ENCODE measurements at places on chromosomes 11 and 22.

DNA sequence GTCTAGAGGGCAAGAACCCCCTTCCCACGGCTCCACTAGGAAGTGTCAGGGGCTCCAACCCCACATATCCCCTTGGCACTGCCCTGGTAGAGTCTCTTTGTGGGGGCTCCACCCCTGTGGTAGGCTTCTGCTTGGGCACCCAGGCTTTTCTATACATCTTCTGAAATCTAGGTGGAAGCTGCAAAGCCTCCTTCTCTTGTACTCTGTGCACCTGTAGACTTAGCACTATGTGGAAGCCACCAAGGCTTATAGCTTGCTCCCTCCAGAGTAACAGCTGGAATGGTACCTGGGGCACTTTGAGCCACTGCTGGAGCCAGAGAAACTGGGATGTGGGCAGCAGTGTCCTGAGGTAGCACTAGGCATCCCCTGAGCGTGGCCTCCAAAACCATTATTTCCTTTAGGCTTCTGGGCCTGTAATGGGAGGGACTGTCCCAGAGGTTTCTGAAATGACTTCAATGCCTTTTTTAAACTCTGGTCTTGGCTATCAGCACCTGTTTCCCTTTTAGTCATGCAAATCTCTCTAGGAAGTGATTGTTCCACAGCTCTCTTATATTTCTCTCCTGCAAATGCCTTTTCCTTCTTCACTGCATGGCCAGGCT is 68.4 kb downstream of the TRAF6 start:
- no peak for DNase-seq

DNA sequence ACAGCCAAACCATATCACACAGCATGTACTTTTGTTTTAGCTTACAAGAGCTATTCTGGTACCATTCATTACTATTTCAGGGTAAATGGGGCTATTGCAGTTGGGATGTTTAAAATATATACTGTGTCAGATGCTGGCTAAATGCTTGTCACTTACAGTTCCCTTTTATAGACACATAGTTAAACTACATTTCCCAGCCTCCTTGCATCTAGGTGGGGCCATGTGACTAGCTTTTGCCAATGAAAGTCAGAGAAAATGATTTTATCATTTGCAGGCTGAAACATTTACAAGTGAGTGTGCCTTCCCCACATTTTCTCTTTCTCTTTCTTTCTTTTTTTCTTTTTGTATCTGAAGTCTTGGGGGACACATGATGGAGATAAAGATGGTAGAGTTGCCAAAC is 7.8 kb upstream of the IFTAP start:
- peak; percentile 38 for DNase-seq

DNA sequence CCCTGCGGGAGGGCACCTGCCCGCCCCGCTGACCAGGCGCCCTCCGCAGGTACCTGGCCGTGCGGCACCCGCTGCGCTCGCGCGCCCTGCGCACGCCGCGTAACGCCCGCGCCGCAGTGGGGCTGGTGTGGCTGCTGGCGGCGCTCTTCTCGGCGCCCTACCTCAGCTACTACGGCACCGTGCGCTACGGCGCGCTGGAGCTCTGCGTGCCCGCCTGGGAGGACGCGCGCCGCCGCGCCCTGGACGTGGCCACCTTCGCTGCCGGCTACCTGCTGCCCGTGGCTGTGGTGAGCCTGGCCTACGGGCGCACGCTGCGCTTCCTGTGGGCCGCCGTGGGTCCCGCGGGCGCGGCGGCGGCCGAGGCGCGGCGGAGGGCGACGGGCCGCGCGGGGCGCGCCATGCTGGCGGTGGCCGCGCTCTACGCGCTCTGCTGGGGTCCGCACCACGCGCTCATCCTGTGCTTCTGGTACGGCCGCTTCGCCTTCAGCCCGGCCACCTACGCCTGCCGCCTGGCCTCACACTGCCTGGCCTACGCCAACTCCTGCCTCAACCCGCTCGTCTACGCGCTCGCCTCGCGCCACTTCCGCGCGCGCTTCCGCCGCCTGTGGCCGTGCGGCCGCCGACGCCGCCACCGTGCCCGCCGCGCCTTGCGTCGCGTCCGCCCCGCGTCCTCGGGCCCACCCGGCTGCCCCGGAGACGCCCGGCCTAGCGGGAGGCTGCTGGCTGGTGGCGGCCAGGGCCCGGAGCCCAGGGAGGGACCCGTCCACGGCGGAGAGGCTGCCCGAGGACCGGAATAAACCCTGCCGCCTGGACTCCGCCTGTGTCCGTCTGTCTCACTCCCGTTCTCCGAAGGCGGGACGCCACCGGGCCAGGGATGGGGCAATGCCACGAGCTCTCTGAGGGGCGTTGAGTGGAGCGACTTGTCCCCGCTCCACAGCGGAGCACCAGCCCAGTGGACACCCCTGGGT is 1.8 kb downstream of the GALR3 start:
- peak; percentile 16 for DNase-seq

DNA sequence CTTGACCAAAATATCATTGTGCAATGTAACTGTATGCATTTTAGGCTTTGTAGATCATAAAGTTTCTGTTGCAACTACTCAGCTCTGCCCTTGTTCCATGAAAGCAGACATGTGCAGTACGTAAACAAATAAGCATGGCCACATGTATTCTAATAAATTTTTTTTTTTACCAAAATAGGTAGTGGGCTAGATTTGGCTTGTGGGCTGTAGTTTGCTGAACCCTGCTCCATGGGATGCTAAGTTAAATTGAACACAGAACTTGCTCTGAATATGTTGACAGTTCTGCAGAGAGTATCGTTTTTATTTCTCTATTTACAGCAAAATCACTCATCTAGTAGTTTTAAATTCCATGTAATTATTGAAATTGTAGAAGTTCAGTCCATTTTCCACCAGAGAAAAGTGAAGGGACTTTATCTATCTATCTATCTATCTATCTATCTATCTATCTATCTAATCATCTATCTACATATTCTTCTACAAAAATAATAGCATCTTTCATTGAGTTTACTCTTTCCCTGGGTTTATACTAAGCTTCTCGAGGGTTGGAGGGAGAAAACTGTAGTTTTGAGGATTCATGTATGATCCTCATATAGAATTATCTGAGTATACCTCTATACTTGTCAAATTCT is 9.5 kb upstream of the OOSP4A start:
- no peak for DNase-seq

DNA sequence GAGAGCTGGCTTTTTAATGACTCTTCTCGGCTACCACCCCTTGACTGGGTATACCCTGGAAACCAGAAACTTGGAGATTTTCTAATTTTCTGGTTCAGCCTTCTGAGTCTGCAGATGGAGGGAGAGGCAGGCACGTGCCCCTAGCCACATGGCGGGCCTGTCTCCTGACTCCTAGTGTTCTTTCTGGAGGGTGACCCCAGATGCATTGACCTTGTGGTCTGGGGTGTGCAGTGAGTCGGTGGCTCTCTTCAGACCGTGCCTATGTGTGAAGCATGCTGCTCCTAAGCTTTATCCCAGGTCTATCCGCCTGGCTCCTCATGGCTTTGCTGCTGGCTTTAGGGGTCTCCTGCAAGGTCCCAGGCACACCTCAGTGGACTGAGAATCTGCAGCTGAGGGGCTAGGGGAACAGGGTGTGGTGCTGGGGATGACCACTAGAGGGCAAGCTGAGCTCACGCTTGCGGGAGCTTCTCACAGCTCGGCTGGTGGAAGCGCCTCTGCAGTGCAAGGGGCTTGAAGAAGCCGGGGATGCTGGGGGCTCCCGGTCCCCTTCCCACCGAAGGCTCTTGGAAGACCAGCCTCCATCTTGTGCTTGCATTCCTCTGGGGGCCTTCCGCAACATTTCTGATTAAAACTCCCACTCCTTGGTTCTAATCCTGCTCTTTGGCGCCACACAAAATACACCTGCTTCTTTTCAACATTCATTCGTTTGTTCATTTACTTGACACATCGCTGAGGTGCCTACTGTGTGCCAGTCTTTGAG is 51.8 kb downstream of the OTOG start:
- peak; percentile 55 for DNase-seq

DNA sequence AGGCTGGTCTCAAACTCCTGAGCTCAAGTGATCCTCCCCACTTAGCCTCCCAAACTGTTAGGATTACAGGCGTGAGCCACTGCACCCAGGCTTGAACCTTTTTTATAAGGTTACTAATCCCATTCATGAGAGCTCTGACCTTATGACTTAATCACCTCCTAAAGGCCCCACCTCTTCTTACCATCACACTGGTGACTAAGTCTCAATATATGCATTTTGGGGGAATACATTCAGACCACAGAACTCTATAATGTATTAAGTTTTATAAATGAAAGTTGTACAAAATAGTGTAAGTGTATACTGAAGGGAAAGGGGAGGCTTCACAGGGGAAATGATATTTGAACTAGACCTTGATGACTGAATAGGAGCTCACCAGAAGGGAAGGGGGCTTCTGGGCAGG is 28.4 kb upstream of the RBFOX2 start:
- DNase-seq, result no peak

DNA sequence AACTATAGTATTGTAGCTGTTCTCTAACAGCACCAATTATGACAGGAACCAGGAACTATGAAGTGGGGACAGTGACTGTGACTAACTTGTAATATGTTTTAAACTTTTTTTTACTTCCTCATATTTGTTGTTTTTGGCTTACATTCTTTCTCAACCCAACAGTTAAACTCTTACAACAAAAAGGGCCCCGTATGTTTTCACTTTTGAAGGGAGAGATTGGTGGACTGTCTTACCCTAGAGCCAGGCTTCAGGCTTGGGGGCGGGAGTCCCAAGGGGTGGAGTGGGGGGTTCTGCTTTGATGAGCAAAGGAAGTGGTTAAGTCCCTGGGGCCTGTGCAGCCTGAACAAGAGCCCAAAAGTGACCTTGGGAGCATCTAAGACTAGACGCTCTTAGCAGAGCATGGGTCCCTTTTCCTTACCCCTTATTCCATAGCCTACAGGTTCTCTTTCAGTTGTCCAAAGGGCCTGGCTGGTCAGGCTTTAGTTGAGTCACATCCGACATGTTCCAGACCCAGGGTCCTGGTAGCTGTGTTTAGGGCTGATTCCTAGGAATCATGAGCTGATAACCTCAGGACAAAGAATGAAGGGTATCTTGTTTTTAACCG is 38.8 kb downstream of the STIM1 start:
- DNase-seq, result peak; percentile 85

DNA sequence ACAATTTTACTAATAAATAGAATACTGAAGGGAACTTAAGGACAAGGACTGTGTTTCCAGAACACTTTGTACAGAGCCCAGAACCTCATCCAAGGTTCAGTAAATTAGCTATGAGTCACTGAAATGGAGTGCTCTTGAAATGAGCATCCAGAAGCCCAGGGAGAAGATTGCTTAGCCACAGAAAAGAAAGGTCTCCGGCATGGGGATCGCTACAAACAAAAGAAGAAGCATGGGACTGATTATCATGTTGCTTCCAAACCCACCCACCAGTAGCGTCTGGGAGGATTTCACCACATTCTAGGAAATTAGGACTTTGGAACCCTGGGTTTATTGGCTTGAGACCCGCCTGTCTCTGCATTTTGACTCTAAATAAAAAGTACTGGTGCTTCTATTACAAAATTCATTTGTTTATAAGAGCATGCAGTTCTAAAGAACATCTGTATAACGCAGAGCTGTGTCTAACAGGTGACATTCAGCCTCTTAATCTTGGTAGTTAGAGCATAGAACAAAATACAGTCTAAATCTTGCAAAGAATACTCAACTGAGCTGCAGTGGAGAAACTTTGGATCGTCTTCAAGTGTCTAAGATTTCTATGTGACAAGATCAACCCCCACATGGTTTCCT is 35.9 kb upstream of the SESN3 start:
- no peak for DNase-seq

GRCh38 chr11:83543706-83544439 is 257.7 kb upstream of the CCDC90B start:
- DNase-seq, result no peak

DNA sequence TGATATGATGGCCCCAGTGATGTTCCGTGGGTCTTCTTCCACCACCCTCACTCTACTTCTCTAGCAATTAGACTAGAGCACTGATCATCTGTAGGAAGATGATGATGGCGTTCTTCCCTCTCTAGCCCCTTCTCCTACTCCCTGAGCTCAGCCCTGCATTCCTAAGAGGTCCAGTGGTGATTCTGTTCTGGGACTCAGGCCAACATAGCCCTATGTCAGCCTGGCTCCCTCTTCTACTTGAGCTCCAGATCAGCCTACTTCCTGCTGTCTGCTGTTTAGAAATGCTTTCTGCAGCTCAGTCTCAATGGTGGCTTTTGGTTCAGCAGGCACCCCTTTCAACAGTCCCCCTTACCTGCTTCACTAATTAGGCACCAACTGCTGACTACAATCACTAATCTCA is 86.1 kb upstream of the ZBED5 start:
- no peak for DNase-seq

DNA sequence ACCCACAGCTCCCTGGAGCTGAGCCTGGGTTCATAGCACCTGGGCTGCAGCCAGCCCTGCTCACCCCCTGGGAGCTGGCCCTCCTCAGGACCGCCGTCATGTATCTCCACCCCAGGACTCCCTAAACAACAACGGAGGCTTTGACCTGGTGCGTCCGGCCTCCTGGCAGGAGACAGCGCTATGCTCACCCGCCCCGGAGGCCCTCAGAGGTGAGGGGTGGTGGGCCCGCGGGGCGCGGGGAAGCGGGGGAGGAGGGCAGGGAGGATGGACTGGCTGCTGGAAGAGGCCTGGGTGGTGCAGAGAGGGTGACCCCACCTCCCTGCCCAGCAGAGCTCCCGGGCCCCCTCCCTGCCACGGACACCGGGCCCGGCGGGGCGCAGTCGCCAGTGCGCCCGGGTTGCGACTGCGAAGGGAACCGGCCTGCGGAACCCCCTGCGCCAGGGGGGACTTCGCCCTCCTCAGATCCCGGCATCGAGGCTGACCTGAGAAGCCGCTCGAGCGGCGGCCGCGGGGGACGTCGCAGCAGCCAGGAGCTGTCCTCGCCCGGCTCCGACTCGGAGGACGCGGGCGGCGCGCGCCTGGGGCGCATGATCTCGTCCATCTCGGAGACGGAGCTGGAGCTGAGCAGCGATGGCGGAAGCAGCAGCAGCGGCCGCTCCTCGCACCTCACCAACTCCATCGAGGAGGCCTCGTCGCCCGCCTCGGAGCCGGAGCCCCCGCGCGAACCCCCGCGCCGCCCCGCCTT is 3.1 kb downstream of the MAPK8IP2 start:
- no peak for DNase-seq

DNA sequence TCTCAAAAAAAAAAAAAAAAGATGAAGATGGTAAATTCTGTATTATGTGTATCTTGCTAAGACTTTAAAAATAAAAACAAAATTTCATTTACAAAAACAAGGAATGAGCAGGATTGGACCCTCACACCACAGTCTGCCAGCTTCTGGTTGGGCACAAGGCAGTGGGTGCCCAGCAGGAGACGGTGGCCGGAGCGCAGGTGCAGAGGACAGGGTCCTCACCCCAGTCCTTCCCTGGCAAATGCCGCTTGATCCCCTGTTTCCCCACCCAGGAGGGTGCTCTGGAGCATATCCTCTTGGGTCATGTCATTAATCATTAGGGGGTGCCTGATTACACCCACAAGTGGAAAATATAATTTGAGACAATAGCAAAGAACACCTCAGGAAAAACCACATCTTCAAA is 31.2 kb downstream of the SHANK2 start:
- no peak for DNase-seq

Data from inflammatory macrophage treated with lipopolysaccharide for 4 hours (primary cell).